Stimulated activated CD4-positive, alpha-beta T cell treated with anti-CD3 and anti-CD28 coated beads, TNF-alpha, amount 100 ng/mL, for 1 hour (primary cell): ENCODE measurements at places on chromosomes 7 and 10.
A peak's percentile ranks its signal among the peaks of the same experiment; 100 is the strongest.

- no peak for DNase-seq
Observed at GRCh38 chr10:86655173-86655540, 810 bp downstream of the OPN4 start.

GRCh38 chr7:47576031-47576865, 5.7 kb downstream of the TNS3 start:
- DNase-seq, result no peak

- DNase-seq, result no peak
Observed at GRCh38 chr7:131370523-131370968, 42.9 kb downstream of the MKLN1 start.

GRCh38 chr10:31146491-31147209, 115.0 kb upstream of the ZNF438 start:
- DNase-seq, result no peak

GRCh38 chr10:29773675-29774091, 138.9 kb upstream of the SVIL start:
- DNase-seq, result no peak

GRCh38 chr7:66296557-66296956, 91.4 kb downstream of the TPST1 start:
- DNase-seq, result no peak

GRCh38 chr10:94889123-94889522, 49.3 kb upstream of the CYP2C9 start:
- DNase-seq, result no peak

DNA sequence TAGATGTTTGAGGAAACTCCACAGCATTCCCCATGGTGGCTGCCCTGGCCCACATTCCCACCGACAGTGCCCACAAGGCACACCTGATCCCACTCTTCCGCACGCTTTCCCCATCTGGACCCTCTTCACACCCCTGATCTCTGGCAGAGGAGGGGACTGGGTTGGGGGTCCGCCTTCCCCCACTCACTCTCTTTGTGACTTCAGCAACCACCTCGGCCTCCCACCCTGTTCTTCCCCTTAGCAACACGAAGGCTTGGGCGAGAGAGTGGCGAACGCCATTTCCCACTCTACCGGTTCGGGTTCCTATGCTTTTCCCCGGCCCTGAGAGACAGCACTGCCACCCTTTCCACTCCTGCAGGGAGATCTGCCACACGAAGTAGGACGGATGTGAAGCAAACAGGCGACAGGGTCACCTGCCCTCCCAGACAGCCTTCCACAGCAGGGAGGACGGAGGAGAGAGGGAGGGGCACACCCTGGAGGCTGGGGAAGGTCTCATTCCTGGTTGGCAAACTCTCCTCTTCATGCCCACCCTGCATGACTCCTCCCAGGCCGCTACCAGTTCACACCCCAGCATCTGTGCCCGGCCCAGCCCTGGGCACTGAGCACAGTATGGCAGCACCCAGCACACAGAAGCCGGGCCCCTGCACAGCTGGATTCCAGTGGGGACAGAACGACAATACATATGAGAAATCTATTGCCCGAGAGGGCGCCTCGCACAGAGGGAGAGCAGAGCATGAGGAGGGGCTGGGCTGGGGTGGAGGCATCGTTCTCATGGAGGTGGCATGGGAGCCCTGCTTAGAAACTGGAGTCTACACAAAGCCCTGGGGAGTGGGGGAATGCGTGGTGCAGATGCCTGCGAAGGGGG, 93.5 kb downstream of the PAXIP1 start:
- no peak for DNase-seq

DNA sequence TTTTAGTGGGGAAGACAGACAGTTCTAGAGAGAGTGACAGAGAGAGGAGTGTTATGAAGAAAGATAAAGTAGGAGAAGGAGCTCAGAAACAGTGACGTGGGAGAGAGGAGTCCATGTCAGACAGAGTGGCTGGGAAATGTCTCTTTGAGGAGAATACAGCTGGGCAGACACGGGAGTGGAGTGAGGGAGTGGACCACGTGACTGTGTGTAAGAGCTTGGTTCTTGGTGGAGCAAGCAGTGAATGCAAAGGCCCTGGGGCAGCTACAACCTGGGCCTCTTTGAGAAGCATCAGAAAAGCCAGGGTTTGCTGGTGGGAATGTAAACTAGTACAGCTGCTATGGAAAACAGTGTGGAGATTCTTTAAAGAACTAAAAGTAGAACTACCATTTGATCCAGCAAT, 11.9 kb upstream of the PLEKHS1 start:
- no peak for DNase-seq

GRCh38 chr7:153386556-153386955, 627.0 kb downstream of the ACTR3B start:
- DNase-seq, result no peak

GRCh38 chr10:52316500-52316899, 2.4 kb downstream of the DKK1 start:
- DNase-seq, result no peak

- DNase-seq, result no peak
Observed at GRCh38 chr10:124802313-124802675, 675 bp downstream of the ABRAXAS2 start.

DNA sequence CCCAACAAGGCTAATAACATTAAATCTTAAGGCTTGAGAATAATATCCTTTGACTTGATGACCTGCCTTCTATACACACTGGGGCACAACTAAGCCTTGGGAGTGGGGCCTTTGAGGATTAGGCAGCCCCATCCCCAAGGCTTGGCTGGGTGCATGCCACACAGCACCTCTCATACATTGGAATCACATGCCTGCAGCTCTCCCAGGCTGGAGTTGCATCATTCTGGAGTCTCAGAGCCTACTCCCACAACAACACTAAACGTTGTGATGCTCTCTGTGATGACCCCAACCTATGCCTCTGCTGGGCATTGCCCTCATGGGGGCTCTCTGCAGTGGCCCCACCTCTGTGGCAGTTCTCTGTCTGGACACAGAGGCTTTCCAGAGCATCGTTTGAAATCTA, 31.9 kb upstream of the SGCE start:
- DNase-seq, result no peak

DNA sequence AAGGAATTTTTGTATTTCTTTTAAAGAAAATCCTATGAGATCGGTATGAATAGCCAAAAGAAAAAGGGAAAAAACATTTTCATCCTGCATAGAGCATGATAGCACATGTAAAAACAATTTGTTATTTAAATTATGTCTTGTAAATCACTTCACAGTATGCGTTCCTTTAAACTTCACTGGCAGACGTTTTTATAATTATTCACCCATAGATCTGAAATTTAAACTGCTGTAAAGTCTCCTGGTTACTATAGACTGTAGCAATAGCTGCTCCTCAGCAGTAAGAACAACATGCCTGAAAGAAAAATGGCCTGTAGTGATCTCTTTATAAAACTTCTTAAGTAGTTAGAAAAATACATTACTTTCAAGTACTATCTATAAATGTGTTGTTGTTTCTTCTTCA, 26.5 kb downstream of the CAPZA2 start:
- no peak for DNase-seq

DNA sequence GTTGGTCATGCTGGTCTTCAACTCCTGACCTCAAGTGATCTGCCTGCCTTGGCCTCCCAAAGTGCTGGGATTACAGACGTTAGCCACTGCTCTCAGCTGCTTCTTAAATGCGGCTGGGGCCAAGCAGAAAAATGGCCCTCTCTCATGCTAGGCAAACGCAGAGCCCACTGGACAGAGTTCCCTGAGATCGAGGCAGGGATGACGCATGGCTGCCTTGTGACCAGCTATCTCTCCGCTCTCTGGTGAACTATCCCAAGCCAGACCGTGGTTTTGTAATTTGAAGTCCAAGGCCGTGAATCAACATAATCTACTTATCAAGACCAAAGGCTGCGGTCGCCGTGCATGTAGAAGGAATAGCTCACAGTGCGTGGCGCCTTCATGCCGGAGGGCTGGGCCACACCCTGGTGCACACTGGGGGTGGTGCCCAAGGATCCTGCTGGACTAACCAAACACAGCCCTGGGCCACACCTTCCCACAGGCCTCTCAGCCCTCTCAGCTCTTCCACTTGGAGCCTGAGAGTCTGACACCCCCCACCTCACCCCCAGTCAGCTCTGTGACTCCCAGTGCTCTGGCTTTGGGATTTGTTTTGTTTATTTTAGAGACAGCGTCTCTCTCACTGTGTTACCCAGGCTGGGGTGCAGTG, 88.1 kb upstream of the CUX1 start:
- DNase-seq, result no peak

DNA sequence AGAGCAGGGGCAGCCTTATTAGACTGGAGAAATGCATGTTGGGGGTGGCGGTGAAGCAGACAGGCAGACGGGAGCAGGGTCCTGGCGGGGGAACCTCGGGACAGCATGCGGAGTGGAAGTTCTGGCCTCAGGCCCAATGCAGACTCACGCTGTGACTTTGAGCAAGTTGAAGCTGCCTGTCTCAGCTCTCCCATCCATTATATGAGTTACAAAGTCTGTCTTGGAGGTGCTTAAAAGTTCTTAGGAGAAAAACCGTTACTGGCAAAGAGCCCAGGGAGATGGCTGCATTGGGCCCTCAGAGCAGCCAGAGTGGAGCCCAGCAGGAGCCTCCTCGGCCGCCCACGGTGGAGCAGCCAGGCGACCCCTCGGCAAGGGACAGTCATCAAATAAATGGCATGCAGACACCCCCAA, 509.5 kb downstream of the PLXNA4 start:
- no peak for DNase-seq

- no peak for DNase-seq
Observed at GRCh38 chr7:4960363-4960762, 1.4 kb upstream of the MMD2 start.

GRCh38 chr7:1669064-1669951, 769 bp upstream of the ELFN1 start:
- DNase-seq, result no peak

- no peak for DNase-seq
Observed at GRCh38 chr10:70480239-70480861, 1.8 kb downstream of the PALD1 start.

DNA sequence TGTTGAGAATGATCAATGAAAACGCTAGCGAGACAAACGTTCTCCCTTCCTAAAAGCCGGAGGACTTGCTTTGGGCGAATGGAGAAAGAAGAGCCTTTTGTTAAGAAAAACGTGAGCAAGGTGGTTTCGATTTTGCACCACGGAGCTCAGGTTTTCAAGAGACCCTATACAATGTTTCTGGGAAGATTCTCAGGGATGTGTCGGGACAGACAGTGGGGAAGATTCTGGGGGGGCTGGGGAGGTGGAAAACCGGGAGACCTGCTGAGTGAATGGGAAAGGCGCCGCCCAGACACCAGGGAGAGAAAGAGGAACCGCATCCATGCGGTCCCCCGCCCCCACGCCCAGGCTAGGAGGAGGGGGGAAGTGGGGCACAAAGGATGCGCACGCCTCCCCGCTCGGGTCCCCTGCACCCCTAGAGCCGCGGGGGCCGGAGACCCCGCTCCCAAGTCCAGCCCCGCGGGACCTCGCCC, 745 bp downstream of the YWHAG start:
- DNase-seq, result peak; percentile 12

DNA sequence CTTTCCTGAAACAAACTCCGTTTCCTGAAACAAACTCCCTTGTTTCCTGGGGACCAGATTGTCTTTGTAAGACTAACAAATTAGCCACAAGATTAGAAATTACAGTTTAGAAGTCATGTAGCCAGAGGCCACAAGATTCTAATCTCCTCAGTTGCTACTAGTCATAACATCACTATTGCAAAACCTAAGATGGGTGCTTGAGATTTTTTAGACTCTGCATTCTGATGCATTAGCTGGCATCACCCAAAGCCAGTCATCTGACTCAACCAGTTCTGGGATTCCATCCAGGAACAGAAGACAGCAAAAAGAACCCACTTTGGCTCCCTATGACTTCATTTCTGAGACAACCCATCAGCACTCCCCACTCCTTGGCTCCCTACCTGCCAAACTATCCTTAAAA, 367.9 kb upstream of the MBL2 start:
- no peak for DNase-seq

DNA sequence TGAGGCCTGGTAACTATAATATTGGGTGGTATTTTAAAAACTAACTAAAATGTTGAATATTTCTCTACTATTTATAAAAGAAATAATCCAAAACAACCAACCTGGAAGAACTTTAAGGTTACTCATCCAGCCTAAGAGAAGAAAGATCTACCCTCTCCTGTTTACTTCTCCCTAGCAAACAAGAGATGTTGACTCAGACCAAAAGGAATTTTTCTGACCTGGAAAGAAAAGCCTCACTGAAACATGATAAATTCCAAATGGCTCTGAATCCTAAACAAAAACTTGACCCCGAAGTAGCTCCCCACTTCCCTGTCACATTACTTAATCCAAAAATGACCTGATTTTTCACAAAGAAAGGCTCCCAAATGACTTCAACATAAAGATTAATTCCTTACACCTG, 101.2 kb downstream of the PARD3 start:
- no peak for DNase-seq

GRCh38 chr7:124893140-124893827, 36.3 kb downstream of the POT1 start:
- no peak for DNase-seq

GRCh38 chr7:107660381-107661080, at the start of gene SLC26A4:
Gene SLC26A4, plus strand, starts transcription at chr7:107660828. Its CDS starts 814 bp downstream, at chr7:107661642.
- DNase-seq, result no peak

DNA sequence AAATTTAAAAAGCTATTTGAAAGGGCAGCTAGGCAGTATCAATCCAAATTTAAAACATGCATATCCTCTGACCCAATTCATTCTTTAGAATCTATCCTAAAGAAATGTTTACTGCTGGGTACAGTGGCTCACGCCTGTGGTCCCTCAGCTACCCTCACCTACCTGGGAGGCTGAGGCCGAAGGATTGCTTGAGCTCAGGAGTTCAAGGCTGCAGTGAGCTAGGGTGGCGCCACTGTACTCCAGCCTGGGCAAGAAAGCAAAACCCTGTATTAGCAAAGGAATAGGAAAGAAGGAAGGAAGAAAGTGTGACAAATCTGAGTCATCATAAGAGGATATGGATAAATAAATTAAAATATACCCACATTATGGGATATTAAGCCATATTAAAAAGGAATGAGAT, 36.3 kb downstream of the C7orf33 start:
- no peak for DNase-seq

DNA sequence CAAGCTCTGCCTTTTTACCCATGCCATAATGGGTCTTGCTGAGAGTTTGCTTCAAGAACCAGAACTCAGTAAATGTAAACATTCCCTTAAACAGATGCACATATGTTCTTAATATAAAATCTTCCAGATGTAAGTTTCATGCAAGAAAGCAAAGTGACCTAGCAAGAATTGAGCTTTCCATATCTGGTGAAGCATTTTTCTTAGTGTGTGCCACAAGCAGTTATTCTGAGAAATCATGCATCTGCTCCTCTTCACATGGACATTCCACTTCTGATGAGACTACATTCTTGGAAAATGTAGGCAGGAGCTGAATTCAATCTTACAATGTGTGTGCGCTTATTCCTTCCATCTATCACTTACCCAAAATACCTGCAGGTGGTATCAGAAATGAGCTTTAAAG, 227.8 kb upstream of the LRRTM3 start:
- no peak for DNase-seq

GRCh38 chr10:71520042-71520441, 123.3 kb downstream of the CDH23 start:
- DNase-seq, result no peak
